Kidney capillary endothelial cell (primary cell): ENCODE measurements at places on chromosomes 6 and 20.

- no peak for DNase-seq
Measured at GRCh38 chr20:13278812-13279570, 57.9 kb downstream of the ISM1 start.

DNA sequence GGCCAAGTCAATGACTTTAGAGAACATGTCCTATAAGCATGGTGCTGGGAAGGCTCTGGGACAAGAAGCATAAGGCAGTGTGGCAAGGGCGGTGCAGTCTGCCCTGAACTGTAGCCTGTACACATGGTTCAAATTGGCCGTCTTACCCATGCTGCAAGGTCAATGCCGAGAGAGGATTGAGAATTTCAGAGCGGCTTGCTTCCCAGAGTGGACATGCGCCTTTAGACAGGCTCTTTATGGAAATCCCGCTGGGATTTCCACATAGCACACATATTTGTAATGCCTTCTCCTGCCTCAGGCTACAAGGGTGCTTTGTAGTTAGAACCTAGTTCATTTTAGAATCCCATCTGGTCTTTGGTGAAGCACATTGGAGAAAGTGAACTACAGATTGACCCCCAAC is 36.1 kb upstream of the CEP162 start:
- DNase-seq = no peak

DNA sequence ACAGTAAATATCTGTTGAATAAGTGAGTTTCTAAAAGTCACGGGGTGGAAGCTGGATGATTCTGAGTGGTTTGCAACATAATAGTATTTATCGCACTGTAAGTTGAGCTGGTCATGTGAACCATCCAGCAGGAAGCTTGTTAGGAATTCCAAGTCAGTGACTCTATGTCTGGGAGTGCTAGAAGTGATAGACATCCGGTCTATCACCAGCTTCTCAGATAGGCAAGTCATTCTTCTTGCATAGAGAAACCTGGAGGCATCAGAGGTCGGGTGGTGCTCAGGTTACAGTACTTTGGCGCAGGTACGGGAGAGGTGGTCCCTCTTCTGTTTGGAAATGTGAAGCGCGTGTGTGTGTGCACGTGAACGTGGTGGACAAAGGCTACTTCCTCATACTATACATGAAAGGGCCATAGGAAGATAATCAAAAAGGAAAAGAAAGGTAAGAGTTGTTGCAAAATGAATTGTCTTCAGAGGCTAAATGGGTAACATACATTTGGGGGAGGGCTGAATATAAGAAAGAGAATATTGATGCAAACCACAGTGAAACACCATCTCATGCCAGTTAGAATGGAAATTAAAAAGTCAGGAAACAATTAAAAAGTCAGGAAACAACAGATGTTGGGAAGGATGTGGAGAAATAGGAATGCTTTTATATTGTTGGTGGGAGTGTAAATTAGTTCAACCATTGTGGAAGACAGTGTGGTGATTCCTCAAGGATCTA is 299.3 kb upstream of the ZFP64 start:
- DNase-seq = peak; percentile 95

- DNase-seq = peak; percentile 4
Measured at GRCh38 chr6:12296255-12296573, 6.1 kb downstream of the EDN1 start.

- DNase-seq = no peak
Measured at GRCh38 chr6:81643156-81643555, 109.3 kb downstream of the TENT5A start.

DNA sequence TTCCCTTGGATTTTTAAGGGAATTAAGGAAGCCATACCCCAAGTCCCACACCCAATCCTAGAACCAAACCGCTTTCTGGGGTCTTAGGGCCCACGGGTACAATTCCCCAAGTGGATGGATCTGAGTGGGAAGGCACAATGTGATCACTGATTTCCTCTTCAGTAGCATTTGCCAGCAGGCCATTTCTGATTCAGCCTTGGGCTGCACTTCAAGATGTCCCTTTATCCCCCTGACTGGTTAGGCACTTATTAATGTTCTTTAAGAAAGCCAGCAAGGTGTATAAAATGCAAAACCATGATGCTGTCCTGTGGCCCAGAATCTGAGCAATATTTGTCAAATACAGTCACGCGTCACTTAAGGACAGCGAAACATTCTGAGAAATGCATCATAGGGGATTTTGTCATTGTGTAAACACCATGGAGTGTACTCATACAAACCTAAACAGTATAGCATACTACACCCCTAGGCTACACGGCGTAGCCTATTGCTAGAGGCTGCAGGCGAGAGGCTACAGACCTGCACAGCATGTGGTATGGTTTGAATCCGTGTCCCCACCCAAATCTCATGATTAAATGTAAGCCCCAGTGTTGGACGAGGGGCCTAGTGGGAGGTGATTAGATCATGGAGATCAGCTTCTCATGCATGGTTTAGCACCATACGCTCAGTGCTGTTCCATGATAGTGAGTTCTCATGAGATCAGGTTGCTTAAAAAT is 234.2 kb downstream of the NRN1 start:
- DNase-seq = no peak

GRCh38 chr6:38750968-38751615 is 36.0 kb downstream of the DNAH8 start:
- DNase-seq = no peak

- DNase-seq = no peak
Measured at GRCh38 chr6:168557512-168557911, 116.5 kb downstream of the SMOC2 start.

DNA sequence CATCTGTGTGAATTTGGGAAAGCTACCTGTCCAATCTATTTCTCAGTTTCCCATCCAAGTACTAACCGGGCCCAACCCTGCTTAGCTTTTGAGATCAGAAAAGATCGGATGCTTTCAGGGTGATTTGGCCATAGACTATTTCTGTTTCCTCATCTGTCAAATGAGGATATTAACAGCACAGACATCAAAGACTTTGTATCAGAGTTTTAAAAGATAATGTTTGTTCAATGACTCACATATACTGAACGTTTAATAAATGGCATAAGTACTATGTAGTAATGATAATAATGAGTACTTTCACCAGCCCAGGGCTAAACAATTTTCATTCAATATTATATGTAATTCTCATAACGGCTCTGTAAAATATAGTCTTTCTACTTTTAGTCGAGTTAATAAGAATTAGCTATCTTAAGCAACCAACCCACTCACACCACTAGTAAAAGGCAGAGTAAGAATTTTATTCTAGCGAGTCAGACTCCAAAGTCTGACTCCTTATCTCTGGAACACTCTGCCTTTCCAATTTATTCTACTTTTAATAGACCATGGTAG is 216.5 kb downstream of the ARHGAP18 start:
- peak; percentile 45 for DNase-seq

- DNase-seq = peak; percentile 99
Measured at GRCh38 chr6:132063738-132064137, 112.6 kb upstream of the CCN2 start.

- DNase-seq = no peak
Measured at GRCh38 chr20:38776363-38776762, 28.1 kb downstream of the ACTR5 start.

- DNase-seq = no peak
Measured at GRCh38 chr6:150322466-150322871, 46.3 kb upstream of the IYD start.

DNA sequence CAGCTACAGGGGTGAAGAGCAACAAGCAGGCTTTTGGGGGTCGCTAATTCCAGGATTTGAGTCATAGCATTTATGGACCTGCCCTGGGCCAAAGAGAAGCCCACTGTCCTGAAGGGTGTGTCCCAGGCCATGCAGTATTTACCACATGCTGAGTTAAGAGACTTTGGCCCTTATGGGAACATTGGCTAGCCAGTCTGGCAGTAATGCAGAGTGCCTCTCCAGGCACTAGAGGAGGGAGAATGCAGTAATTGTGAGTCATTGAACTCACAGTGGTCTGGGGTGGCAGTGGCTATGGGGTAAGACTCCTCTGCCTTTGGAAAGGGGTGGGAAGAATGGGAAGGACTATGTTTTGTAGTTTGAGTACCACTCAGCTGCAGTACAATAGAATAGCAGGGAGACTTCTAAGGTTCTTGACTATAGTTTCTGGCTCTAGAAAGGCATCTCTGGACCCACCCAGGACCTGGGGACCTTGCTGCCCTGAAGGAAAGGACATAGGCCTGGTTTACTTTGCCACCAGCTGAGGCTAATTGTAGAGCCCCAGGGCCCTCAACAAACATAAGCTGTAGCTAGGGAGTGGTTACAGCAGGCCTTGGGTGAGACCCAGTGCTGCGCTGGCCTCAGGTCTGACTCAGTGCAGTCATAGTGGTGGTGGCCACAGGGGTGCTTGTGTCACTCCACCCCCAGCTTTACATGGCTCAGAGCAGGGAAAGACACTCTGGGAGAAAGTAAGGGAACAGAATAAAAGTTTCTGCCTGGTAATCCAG is 520.9 kb downstream of the HTR1B start:
- no peak for DNase-seq

GRCh38 chr6:148758492-148758891 is 11.7 kb downstream of the UST start:
- no peak for DNase-seq

GRCh38 chr20:48769069-48769983 is 58.5 kb downstream of the PREX1 start:
- DNase-seq = no peak

DNA sequence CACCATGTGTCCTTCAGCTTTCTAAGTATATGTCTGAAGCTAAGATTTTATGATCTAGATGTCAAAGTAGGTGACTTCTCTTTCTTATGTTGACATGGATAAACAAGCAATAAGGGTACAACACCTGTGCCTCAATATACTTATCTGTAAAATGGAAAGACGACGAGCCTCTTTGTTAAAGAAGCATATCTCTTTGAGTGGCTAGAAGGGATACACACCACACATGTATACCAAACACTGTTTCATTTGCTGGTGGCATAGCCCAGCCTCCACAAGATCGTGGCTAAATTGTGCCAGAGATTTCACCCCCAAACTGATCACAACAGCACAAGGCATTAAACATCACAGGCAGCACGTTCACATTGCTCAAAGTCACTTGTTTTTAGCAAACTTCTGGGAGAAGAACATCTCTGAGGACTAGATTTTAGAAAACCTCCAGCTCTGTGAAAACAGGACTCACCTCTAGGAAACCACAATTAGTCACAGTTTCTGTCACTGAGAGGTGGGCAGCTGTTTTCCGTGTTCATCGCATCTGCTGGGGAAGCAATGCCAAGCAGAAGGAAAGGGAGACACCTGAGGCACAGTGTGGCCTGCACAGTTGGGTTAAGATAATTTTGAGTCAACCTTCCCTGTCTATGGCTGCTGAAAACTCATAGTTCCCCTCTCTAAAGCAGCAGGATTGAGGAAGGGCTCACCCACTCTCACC is 263.0 kb upstream of the PLCB4 start:
- no peak for DNase-seq

- DNase-seq = no peak
Measured at GRCh38 chr6:2958776-2959175, 12.6 kb downstream of the SERPINB6 start.

DNA sequence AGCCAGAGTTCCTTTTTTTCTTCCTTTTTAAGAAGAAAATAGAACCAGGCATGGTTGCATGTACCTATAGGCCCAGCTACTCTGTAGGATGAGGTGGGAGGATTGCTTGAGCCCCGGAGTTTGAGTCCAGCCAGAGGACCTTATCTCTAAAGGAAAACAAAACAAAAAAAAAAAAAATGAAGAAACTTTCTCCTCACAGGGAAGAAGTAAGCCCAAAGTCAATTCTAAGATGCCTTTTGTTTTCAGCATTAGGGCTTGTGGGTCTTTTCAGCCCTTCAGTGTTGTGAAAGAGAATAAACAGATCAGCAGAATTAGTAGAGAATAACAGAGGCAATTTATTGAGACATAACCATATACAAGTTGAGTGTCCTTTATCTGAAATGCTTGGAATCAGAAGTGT is 26.8 kb downstream of the ZNF451 start:
- no peak for DNase-seq

GRCh38 chr6:54252916-54253315 is 55.3 kb upstream of the TINAG start:
- no peak for DNase-seq

DNA sequence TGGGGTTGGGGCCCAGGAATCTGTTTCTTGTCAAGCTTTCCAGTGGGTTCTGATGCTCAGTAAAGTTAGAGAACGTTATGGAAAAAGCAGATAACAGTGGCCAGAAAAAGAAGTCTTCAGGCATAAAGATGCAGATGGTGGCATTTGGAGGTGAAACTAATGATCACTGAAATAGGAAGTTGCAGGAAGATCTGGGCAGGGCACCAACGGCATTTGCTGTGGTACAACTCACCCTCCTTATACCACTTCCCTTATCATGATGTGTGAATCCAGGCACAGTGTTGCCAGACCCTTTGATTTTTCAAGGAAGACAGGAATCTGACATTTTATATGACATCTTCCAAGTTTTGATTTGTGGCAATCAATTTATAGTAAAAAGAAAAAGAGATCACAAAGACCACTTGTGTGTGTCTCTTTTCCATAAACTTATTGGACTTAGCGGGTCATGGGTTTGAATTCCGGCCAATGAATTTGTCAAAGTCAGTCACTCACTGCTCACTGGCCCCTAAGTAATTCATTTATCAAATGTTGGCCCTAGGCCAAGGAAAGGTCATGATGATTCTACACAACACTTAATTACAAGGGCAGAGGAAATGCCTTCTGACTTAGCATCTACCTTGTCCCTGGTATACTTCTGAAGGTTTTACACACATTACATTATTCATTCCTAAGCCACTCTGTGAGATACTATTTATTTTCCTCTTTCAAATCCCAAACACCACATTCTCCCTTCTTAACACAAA is 37.6 kb downstream of the LAMP5 start:
- DNase-seq = peak; percentile 35

DNA sequence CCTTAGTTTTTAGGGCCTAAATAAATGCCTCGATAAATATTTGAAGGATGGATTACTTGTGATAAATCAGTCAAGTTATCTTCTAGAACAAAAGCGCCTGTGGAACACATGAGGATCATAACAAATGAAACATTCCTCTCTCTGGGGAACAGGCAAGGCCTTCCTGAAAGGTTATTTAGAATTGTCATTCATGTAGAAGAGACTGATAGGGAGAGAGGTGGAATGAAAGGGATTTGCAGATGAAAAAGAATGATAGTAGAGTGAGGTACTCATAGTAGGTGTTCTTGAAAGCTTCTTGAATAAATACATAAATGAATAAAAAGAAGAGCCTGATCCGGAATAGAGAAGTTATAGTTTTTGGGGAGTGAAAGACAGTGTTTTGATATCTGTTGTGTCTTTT is 30.5 kb downstream of the TSPYL4 start:
- no peak for DNase-seq

DNA sequence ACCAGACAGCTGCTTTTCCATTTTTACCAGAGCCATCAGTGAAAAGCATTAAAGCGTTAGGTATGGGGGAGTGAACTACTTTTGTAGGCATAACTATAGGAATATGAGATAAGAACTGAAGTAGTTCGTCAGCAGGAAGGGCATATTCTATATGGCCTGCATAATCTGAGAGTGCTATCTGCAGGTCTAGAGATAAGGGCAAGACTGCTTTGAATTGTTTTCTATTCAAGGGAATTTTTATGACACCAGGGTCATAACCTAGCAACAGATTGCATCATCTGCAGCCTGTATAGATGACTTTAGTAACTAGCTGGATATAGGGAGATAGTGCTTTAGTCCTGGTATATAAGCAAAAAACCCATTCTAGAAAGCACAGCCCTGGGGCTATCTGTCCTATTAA is 437.3 kb upstream of the HTR1E start:
- DNase-seq = no peak
